Stimulated activated CD4-positive, alpha-beta T cell treated with anti-CD3 and anti-CD28 coated beads, Interleukin-15, amount 100 ng/mL, for 48 hours (primary cell): ENCODE measurements at places on chromosomes 16 and 17.
A peak's percentile ranks its signal among the peaks of the same experiment; 100 is the strongest.

- DNase-seq: no peak
These were observed 50.7 kb upstream of the DOC2B start for GRCh38 chr17:231966-232807.

DNA sequence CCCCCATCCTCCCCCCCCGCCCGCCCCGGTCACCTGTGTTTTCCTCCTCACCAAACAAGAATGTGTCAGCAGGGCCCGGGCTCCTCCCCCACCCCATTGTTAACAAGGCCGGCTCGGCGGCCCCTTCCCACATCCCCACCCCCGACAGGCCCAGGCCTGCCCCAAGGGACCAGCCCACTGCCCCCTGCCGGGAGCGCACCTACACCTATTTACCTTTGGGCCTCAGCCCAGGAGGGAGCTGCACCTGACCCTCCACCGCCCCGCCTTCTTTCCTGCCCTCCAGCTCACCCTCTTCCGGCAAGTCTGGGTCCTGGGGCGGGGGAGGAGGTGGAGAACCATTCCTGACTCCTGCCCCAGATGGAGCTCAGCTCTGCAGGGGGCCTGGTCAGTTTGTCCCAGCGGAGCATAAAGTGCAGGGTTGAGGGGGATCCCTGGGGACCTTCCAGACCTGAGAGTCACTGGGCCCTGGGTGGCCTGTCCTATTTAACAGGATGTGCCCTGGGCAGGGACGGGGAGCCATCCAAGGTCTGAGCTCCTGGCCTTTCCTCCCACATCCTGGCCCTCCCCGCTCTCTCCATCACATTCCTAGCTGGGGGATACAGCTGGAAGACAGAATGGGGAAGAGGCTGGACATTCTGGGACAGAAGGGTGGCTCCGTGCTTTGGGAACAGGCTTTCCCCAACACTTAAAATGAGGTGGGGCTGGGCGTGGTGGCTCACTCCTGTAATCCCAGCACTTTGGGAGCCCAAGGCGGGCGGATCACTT is 8.3 kb downstream of the FOXJ1 start:
- DNase-seq: no peak

GRCh38 chr16:74984194-74984528 is 762 bp downstream of the WDR59 start:
- DNase-seq: no peak

DNA sequence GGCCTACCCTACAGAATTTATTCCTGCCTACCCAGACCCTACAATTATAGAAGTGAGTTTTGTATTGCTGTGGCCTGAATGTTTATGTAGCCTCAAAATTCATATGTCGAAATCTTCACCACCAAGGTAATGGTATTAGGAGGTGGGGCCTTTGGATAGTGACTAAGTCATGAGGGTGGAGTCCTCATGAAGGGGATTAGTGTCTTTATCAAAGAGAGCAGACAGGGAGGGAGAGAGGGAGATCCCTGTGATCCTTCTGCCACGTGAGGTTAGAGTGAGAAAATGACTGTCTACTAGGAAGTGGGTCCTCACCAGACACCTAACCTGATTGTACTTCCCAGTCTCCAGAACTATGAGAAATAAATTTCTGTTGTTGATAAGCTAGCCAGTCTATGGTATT is 981 bp upstream of the DUXB start:
- no peak for DNase-seq

DNA sequence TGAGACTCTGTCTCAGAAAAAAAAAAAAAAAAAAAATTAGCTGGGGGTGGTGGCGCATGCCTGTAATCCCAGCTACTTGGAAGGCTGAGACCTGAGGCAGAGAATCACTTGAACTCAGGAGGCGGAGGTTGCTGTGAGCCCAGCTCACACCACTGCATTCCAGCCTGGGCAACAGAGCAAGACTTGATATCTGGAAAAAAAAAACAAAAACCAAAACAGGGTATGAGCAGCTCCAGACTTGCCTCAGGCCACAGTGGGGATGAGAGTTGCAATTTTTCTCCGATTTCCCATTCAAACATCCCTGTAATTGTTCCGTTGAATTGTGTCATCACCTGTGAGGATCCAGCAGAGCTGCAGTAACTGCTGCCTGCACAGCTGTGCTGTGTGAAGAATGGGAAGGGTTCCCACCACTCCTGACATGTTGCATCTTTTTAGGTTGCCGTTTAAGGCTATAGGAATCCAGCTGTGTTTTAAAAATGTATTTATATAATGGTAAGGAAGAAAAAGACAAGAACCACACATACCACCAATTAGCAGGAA is 150.0 kb downstream of the VPS53 start:
- no peak for DNase-seq

- peak; percentile 24 for DNase-seq
These were observed 2.0 kb downstream of the NCBP3 start for GRCh38 chr17:3843935-3844516.

DNA sequence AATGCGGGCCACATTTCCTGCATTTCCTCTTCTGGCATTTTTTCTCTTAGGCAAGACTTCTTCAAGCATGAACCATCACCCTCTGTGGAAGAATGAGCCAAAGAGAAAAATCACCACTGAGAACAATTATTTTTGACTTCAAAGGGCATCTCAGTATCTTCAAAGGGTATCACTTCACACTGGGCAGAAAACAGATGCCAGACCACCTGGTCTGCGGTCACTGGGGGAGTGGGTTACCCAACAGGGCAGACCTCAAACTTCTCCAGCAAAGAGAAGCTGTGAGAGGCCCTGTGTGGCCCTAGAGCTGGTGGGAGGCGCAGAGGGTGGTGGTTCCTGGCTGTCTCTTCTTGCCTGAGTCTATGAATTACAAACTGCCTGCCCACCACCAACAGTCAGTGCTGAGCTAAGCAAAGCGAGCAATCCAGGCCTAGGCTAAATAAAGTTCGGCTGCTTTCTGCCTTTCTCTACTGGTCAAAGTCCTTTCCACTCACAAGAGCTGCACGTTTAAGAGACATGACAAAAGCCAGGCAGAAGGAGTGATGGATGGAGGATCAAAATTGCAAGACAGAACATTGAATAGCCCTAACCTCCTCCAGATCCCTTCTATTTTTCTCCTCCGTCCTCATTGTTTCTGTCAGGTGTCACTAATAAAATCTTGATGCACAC is 602.7 kb upstream of the CDH5 start:
- DNase-seq: no peak

DNA sequence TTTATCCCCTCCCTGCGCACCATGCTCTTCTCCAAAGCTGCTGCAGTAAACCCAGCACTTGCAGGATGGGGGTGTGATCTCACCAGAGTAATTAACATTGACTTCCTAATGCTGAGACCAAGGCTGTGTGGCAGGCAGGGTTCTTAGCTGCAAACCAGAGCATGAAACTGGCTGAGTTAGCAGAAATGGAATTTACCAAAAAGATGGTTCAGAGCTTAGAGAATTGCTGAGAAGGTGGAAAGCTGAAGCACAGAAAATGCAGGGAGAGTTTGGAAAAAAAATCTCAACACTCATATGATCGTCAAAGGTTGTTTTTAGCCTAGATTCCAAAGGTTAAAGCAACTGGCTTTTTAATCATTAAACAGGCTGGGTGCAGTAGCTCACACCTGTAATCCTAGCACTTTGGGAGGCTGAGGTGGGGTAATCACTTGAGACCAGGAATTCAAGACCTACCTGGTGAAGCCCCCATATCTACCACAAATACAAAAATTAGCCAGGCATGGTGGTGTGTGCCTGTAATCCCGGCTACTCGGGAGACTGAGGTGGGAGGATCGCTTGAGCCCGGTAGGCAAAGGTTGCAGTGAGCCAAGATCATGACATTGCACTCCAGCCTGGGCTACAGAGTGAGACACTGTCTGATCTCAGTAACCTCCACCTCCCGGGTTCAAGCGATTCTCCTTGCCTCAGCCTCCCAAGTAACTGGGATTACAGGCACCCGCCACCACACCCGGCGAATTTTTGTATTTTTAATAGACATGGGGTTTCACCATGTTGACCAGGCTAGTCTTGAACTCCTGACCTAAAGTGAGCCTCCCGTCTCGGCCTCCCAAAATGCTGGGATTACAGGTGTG is 6.0 kb upstream of the TXNDC11 start:
- DNase-seq: no peak

GRCh38 chr17:40410082-40410481 is 7.6 kb downstream of the TOP2A start:
- DNase-seq: no peak

- DNase-seq: no peak
These were observed 86.8 kb downstream of the ZDHHC7 start for GRCh38 chr16:84924331-84925091.

DNA sequence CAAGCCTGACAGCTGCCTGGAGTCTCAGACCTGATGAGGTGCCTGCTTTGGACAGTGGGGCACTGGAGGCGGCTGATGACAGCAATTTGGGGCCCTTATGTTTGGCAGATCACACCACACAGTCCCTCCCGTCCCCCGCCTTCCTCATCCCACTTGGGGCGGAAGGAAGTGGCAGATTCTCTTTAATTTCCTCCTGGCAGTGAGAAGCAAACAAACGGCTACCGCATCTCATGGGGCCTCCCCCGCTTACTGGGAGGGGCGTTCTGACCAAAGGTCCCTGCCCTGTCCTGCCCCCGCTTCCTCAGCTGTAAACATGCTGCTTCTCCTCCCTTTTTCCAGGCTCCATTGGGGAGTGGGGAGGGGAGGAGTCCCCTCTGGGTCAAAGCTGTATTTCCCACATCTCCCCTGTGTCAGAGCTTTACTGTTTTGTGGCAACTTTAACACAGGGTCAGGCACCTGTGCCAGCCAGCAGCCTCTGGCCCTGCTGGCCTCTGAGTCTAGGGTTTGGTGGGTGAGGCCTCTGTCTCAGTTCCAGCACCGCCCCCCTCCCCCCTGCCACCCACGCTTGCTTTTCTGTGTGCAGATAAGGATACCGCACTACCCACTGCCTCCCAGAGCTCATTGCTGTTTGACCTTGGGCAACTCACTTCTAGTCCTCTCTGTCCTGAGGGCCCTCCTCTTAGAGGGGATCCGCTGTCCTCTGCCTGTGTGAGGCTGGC is 5.4 kb upstream of the NFATC3 start:
- DNase-seq: peak; percentile 70

- peak; percentile 76 for DNase-seq
These were observed 10.3 kb downstream of the HIC1 start for GRCh38 chr17:2064980-2065785.

GRCh38 chr17:18109935-18110485 is 1.5 kb downstream of the MYO15A start:
- DNase-seq: no peak

DNA sequence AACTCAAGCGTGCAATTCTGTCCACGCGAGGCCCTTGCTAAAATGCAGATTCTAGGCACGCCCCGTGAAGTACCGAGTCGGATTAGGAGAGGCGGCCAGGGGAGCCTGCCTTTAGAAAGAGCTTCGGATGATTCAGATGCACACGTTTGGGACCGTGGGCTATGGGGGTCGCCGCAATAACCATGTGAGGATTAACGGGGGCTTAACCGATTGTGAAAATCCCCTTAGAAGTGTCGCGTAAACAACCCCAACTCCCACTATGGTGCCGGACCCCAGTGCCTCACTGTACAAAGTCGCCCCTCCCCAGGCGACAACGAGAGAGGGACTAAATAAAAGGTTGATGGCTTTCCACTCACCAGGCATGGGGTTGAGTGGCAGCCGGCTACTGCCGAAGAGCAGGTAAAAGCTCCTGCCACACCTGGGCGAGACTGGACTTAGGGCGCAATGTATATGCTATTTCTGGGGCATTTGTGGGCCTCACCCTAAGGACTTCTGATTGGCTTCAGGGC is 635 bp upstream of the SP2 start:
- DNase-seq: peak; percentile 6

- DNase-seq: no peak
These were observed 112.6 kb downstream of the IRF8 start for GRCh38 chr16:86011532-86011931.

DNA sequence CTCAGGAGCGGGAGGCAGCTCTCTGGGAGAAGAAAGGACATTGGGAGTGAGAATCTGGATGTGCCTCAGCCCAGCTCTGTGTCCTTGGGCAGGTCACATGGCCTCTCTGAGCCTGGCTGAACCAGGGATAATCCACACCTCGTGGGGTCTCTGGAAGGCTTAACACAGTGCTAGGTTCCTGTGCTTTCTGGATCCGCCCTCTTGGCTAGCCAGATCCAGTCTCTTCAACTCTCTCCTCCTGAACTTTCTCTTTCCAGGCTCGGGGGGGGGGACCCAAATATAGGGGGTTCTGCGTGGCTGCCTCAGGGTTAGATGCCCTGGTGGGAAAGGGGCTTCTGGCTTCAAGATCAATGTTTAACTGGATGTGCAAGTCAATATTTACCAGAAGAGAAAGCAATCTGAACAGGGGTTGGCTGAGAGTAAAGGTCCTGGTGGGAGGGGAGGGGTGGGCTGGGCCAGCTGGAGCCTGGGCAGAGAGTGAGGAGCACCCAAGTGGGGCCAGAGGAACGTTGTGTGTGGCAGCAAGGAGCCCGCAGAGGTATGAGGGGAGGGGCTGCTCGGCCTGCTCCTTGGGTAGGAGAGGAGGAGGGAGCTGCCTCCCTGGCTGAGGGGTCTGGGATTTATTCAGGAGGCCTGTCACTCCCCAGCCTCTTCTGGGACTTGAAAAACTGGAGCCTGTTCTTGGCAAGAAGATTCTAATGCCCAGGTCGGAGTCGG is at the start of gene SERPINF2:
SERPINF2 (plus strand) TSS at position 501 of the 717 bp plus-strand sequence. CDS start 2,125 bp downstream, outside the sequence.
- no peak for DNase-seq

DNA sequence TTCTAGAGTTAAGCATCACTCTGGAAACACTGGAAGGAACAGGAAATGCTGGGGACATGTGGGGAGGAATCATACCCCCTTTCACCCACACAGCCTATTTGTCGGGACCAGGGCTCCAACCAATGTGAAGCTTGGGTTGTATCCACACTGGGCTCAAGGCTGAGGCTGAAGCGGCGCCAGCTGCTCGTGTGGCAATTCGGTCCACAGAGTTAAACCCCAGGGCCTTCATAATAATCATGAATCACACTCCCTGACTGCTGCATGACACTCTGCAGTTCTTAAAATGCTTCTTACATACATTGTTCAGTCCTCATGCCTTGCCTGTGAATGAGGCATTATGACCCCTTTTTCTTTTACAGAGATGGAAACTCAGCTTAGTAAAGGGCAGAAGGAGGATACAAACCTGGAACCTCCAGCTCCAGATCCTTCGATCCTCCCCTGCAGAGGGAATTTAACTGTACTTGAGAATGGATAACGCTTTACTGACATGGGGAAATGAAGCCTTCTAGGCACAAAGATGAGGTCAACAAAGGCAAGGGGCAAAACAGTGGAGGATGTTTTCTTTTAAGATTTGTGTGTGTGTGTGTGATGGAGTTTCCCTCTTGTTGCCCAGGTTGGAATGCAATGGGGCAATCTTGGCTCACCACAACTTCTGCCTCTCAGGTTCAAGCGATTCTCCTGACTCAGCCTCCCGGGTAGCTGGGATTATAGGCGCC is 72.7 kb downstream of the SOX9 start:
- DNase-seq: no peak

DNA sequence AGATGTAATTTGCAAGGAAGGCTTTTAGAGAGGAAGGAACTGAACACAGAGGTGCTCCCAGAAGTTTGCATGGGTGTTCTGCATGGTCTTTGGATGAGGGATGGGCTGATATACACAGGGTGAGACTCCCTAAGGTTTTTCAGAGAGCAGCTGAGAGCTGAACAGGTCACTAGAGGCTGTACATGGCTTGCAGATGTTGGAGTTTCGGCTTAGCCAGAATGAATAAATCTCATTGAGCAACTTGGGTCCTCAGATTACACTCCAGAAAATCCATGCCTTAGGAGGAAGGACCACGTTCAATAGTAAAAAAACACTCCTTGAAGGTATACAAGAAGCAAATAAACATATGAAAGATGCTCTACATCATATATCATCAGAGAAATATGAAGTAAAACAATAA is 7.5 kb upstream of the ITGB3 start:
- no peak for DNase-seq
